Naive thymus-derived CD4-positive, alpha-beta T cell (primary cell): ENCODE measurements at places on chromosomes 5 and 9. TPM values are rescaled to one million over a fixed set of nuclear protein-coding genes. Genes with fewer than 3 reads are reported as not detected.

The SLC6A19 gene
- total RNA-seq = not detected

The LCN12 gene
- 0.89 TPM for total RNA-seq

The BRINP1 gene
- not detected for total RNA-seq

The SLC34A1 gene
- not detected for total RNA-seq
